ENCODE measurements at places on chromosomes 5 and 9.

GRCh38 chr5:77309140-77309539 is 98.7 kb downstream of the PDE8B start:
- no peak for DNase-seq

- no peak for DNase-seq
Observed at GRCh38 chr5:15203376-15203775, 296.6 kb upstream of the FBXL7 start.

DNA sequence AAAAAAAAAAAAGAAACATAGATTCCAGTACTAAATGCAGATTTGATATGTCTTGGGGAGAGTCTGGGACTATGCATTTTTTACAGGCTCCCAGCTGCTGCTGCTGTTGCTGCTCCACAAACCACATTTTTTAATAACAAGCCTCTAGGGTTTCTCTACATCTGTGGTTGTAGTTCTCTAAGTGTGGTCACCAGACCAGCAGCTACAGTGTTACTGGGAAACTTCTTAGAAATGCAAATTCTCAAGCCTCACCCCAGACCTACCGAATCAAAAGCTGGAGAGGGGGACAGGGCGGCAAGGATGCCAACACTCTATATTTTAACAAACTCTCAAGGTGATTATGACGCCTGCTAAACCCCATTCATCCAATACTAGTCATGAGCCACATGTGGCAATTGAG is 293.4 kb upstream of the PTGER4 start:
- no peak for DNase-seq

DNA sequence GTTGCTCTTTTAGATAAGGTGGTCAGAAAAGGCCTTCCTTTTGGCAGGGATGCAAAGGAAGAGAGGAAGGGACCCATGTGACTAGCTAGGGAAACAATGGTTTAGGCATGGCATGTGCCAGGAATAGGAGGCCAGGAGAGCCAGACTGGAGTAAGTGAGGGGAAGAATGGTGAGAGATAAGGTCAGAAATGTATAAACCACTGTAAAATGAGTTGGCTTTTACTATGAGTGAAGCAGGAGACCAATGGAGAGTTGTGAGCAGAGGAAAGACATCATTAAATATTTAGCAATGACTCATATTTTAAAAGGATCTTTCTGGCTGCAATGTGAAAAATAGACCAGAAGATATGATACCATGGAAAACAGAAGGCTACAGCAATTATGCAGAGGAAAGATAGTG is 50.9 kb downstream of the AP3B1 start:
- no peak for DNase-seq

DNA sequence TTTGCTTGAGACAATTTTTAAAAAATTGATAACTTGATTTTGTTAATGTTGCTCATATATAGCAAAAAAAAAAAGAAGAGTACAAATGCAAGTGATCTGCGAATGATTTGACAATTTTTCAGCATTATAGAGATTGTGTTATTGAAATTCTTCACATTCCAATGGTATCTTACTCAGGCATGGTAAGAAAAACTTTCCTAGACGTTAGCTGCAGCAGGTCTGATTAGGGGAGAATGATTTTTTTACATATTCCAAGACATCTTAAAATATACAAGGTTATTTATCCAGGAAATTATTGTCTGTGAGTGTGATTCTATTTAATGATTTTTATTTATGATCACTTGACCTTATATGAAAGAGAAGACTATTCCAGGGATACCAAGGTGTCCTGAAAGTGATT is 361.9 kb downstream of the MAT2B start:
- no peak for DNase-seq

DNA sequence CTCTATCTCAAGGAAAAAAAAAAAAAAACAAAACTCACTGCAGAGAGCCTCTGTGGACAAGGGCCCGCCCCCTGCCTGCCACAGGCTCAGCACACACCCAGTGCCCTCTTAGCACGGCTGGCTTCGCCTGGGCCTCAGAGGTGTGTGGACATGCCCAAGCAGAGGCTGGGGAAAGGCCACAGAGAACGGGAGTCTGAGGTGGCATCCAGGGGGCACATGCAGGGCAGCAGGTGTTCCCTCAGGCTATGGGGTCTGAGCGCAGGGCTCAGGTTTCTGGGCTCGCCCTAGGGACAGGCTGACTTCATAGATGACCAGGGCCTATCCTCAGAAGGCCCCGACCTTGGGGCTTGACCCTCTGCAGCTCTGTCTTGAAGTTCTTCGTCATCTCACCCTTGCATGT is 138.7 kb downstream of the ZNF354C start:
- DNase-seq: no peak

DNA sequence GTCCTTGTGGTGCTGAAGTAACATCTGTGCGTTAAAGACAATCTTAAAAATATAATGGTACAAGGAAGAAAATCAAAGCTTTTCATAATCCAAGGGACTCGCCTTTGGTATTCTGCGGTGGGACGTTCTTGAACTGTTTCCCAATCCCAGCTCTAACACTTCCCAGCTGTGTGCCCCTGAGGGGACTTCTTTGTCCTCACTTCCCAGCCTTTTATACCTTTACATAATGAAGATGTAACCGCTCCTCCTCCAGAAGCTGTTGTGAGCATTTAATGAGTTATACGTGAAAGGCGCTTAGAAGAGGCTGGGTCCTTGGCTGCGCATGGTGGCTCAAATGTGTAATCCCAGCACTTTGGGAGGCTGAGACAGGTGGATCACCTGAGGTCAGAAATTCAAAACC is 16.9 kb downstream of the STK10 start:
- no peak for DNase-seq

- DNase-seq: no peak
Observed at GRCh38 chr9:83569326-83569725, 31.1 kb upstream of the FRMD3 start.

DNA sequence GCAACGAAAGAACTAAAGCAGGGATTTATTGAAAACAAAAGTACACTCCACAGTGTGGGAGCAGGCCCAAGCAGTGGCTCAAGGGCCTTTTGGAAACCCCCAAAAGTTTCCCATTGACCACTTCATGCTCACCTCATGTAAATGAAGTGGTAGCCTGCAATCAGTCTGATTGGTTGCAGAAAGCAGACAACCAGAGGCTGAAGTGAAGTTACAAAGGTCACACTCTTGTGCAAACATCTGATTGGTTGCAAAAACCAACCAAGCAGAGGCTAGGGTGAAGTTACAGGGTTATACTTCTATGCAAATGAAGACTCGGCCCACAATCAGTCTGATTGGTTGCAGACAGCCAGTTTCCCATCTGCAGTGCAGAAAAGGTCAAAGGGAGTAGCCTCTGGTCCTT is 258.0 kb downstream of the YTHDC2 start:
- DNase-seq: no peak

DNA sequence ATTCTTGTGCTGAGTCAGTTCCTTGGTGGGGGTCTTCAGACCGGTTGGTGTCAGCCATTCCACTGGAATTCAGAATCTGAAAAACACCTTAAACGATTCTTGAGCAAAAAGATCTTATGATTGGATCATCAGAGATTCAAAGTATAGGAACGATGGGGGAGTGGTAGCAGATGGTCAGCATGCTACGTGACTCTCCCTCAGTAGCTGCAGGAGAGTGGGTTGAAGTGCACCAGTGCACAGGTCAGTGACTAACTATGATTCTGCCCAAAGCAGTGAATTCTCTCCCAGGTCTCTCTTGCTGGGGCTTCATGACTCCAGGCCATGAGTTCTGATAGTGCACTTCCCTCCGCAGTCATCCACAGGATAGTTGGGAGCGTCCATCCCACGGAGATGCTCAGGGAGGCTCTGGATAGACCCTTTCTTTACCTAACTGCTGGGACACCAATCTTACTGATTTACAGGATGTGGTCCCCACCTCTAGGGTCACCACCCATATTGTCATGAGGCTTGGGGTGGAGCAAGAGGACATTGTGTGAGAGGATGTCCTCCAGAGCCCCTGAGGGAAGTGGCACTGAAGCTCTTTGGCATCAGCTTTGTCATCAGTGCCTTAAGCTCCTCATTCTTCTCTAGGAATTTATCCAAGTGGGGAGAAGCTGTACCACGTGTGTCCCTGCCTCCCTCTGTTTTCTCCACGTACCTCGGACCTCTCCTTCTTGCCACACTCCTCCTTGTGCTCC is 62.0 kb downstream of the RASGRF2 start:
- no peak for DNase-seq

GRCh38 chr5:176732736-176733405 is 77.5 kb upstream of the UNC5A start:
- DNase-seq: no peak

DNA sequence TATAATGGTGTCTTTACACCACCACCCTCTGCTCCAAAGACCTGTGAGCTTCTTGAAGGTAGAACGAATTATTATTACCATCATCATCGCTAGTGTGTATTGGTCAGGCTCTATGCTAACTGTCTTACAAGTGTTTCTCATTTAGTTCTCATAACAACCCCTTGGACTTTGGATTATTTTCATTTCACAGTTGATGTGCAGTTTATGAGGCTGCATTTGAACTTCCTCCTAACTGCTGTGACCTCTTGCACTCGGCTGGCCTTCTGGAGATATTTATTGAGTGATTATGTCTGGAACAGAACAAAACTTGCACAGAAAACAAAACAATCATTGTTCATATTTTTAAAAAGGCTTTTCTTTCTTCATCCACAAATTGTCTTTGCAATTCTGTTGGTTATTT is 306.3 kb upstream of the SGCD start:
- no peak for DNase-seq

GRCh38 chr5:150529555-150529954 is 21.6 kb downstream of the NDST1 start:
- peak; percentile 65 for DNase-seq

DNA sequence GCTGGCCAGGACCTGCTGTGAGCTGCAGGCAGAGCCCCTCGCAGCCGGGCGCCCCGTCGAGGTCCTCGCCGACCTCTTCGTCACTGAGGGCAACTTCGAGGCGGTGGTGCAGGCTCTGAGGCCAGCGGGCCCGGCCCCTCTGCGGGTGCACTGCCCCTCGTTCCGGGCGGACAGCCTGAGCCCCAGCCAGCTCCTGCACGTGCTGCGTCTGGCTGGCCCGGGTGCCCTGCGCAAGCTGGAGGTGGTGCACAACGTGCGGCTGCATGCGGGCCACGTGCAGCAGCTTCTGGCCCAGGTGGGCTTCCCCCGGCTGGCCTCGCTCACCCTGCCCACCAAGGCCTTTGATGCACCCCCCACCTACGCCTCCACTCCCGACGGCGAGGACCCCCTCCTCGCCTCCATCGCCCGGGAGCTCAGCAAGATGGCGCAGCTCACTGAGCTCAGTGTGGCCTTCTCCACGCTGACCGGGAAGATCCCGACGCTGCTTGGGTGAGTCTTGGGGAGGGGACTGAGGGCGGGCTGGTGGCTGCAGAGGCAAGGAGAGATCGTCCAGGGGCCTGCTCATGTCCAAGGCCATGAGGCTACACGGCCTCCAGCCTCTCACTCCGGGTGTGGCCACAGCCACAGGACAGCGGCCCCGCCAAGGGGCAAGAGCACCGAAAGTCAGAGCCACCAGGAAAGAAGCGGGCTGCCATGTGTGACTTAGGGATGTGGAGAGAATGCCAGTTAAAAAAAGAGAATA is 825 bp downstream of the LRRC14B start:
- no peak for DNase-seq

DNA sequence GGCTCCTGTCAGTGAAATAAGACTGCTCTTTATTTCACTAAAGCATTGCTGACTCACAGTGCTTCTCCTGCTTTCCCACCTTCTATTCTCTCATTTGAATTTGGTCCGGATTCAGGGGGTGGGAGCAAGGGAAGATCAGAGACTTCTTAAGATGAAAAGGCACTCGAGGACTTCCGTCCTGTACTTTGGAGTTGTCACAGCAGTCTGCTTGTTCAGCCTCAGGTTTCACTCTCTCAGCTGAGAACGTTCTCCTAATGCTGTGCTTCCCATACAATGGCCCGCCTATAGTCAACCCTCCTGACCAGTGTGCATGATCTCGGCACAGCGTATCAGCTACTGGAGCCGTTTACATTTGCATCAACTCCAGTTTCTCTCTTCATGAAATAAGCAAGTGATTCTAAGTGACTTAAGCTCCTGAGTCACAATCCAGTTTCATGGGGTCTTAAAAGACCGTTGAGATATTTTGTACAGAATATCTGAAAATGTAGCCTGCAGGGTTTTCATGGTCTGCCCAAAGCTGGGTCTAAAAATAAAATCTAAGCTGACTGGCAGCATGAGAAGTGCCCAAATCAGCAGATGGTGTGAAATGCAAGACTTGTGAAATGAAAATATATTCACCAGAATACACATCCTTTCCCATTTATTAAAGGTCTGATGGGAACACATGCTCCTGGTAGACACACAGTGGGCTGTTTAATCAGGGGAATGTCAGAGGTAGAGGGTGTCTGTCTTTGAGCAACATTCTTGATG is 145.0 kb downstream of the ADCY2 start:
- no peak for DNase-seq

GRCh38 chr9:135501261-135502167 is 1.0 kb downstream of the MRPS2 start:
- DNase-seq: peak; percentile 60

DNA sequence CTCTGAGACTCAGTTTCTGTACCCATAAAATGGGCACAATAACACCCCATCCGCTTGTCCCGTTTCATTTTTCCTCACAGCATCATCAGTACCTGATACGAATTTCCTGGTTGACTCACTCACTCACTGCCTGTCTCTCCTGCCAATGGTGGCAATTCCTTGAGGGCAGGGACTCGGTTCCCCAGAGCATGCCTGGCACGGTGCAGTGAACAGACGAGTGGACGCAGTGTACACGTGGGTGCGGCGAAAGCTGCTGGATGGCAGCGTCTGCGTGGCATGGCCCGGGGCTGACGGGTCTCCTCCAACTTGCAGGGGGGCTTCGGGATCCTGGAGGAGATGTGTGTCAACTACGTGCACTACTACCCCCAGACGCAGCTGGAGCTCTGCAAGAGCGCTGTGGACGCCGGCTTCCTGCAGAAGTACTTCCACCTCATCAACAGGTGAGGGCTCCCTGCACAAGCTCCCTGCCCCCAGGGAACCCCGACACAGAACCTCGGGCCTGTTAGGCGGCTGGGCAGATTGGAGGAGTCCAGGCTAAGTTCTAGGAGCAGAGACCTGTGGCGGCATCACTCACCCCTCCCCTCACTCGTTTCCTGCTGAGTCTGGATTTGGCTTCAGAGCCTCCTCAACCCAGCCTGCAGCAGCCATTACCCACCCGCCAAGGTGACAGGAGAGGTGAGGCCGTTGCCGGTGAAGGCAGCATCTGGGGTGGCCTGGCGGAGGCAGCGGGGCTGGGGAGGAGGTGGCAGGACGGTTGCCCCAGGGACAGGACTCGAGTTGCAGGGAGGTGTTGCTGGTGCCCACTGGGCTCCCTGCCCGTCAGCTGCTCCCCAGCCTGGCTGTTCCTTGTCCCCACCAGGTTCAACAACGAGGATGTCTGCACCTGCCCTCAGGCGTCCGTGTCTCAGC is 20.3 kb downstream of the DBH start:
- DNase-seq: no peak
